Uterine smooth muscle cell (primary cell): ENCODE measurements at places on chromosomes 6 and 20. TPM values are rescaled to one million over a fixed set of nuclear protein-coding genes. Genes with fewer than 3 reads are reported as not detected.

The OR2B6 gene
- total RNA-seq, result not detected in 2 replicates

The PACRG gene
- 0.25 and 0.33 TPM in 2 replicates for total RNA-seq

The NSFL1C gene
- total RNA-seq, result 24.7 and 38.1 TPM in 2 replicates

The TRIM31 gene
- not detected in 2 replicates for total RNA-seq
